NCI-H460 (cell line): ENCODE measurements at places on chromosomes 2 and 18. TPM values are rescaled to one million over a fixed set of nuclear protein-coding genes. Genes with fewer than 3 reads are reported as not detected.

DNA sequence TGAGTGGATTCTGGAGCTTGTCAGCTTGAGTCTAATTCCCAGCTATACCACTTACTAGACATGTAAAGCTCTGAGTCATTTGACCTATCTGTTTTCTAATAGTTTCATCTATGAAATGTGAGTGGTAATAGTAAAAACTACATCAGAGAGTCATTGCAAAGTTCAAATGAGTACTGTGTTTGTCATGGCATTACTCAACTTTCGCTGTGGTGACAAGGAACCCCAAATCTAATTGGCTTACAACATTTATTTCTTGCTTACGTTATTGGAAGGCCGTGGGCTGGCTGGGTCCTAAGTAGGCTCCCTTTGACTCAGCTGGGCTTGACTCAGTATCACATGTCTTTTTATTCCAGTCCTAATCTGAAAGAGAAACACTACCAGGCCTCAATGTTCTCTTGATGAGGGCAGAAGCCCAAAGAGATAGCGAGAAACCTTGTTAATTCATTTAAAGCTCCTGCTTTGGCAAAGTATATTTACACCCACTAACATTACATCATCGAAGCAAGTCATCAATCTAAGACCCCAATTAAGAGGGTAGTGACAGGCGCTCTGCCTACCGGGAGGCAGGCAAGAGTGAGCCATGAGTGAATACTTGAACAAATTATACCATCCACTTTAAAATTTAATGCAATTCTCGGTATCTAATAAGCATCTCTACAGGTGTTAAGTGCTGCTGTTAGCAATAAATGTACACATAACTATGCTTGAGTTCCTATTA is 431.8 kb upstream of the SPHKAP start:
- DNase-seq = peak; percentile 46

GRCh38 chr2:68828887-68829708 is 42.1 kb downstream of the BMP10 start:
- peak; percentile 84 for DNase-seq

GRCh38 chr2:203191961-203192360 is 46.9 kb upstream of the CYP20A1 start:
- DNase-seq = no peak

DNA sequence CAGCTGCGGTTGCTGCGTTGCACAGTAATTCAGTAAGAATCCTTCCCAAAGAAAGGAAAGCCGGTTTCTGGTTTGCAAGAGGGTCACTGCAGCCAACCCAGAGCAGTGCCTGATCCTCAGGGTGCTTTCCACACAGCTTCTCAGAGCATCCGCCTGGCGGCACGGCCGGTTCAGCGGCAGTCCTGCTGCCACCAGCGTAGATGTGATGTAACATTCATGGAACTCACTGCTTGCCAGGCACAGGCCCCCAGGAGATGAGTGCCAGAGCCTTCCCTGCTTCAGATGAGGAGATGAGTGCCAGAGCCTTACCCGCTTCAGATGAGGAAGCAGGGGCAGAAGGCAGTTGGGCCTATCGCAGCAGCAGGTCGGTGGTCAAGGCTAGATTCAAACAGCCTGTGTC is 230.2 kb downstream of the GBX2 start:
- DNase-seq = no peak

GRCh38 chr2:225402210-225402776 is 2.8 kb downstream of the NYAP2 start:
- DNase-seq = no peak

The GALNT14 gene
- 21.8 and 24.5 TPM in 2 replicates for total RNA-seq

DNA sequence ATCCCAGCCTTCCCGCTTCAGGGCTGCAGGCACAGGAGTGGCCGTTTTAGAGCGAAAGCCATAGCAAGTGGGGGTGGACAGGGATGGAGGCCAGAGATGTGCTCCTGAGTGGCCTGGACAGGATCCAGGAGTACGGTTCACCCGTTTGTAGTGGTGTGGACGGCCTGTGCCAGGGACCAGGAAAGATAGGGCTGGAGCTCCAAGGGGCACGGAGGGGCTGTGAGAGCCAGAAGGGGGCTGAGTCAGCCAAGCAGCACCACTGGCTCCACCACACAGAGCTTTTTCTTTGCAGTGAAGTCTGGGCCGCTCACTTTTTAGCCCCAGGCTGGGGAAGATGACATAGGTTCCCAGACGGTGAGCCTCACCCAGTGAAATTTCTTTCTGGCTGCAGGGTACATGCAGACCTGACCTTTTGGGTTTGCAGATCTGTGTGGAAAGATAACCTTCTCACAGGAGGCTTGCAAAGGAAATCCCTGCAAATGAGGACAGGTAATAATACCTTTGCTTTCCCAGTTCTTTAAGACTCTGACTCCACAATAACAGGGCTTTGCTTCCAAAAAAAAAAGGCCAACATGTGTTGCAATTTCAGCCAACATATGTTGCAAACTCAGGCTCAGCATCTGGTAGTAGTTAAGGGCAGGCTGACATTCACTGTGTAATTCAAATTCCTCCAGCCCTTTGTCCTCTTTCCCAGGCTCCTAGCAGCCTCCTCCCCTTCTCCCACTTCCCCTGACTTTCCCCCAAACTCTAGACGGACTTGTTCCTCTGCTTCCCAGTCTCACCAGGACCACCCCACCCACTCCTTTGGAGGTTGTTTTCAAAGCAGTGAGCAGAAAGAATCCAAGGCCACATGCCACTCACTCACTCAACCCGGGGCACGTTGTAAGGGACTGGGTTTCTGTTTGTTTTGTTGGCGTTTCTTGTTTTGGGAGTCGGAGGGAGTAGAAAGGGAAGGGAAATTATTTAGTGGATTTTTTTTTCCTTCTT is 20.3 kb upstream of the LAPTM4A start:
- no peak for DNase-seq

DNA sequence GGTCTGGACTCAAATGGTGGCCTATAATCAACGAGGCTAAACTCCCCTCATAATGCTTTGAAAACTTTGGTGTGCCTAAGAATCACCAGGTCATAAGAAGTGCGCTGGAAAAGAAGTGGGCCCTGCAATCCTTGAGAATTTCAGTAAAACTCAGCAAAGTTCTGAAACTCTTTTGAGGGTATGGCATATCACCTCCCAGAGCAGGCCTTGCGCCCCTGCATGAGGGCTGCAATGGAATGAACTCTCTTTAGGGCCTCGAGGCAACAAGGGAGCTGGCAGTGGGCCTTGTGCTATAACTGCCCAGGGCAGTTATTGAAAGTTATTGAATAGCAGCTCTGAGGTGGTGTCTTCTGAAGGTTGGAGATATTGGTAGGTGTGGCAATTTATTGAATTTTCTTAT is 34.5 kb upstream of the AFF3 start:
- DNase-seq = no peak

The PLGLB2 gene
- total RNA-seq = 0.35 and 0.47 TPM in 2 replicates

The COLEC11 gene
- 0.66 and 1.1 TPM in 2 replicates for total RNA-seq

DNA sequence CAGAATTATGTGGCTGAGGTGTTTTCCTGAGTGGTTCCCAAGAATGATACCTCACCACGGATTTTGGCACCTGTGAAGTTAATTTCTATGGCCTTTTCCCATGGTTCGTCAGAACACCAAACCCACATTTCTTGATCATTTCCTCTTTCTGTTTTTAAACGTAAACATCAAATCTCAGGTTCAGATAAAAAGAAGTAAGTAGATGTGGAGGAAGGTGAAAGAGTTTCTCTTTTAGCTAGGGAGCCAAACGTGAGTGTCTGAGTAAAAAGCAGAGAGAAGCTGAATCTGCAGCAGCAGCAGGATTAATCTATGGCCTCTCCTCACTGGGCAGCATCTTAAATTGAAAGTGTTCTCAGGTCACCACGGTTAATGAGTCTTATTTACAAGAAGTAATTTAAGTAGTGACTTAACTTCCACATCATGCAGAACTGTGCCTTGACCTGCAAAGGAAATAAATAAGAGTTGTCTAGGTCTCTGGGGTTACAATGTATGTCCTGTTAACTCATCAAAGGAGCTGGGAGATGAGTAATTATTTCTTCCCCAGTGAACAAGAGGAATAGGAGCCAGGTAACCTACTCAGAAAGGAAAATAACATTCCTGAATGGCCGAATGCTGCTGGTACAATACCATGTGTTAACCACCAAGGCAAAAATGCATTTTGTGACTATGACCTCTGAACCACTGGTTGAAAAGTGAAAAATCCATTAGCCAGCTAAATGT is 139.6 kb upstream of the NETO1 start:
- DNase-seq = no peak
